ENCODE measurements at places on chromosomes 6 and 20.

DNA sequence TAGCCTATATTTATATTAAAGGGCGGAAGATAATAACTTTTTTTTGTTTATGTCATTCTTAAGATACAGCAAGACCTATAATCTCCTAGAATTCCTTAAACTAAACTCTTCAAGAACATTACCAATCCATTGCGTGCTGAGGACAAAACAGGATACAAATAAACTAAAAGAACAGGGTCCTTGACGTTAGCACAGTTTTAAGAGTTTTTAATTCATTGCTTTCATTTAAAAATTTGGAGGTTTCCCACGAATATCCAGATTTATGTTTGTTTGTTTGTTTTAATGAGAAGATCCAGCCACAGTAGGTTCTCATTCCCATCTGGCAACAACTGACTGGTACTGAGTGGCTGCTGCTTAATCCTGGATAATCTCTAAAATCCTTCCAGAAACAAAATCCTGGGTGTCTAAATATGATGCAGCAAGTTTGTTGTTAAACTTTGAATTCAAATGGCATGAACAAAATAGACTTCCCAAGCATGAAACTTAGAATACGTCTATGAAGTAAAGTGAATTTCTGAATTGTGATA, 153.7 kb downstream of the HACE1 start:
- DNase-seq = no peak

DNA sequence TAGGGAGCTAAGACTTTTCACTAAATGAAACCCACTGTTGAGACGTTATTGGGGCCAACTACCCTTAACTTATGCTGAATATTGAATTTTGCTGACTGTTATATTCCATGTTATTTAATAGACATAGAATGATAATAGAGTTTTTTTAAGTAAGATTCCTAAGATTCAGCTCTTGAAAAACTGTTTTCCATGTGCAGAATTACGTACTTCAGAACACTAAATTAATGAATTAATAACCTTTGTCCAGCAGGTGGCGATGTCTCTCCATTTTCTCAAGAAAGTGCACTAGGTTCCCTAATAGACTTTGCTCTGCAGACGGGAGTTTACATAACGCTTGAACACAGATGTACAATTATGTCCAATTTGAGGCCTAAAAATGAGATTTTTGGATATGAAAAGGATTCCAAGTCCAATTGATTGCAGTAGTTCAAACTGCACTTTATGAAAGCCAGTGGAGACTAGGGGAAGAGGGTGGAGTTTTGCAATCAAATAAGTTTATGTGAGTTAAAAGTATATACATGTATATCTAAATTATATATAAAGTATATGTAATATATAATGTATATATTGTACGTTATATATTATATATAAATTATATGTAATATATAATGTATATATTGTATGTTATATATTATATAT, 282.1 kb downstream of the UST start:
- peak; percentile 50 for DNase-seq

- no peak for DNase-seq
These were observed 36.8 kb downstream of the NDRG3 start for GRCh38 chr20:36709126-36709525.

DNA sequence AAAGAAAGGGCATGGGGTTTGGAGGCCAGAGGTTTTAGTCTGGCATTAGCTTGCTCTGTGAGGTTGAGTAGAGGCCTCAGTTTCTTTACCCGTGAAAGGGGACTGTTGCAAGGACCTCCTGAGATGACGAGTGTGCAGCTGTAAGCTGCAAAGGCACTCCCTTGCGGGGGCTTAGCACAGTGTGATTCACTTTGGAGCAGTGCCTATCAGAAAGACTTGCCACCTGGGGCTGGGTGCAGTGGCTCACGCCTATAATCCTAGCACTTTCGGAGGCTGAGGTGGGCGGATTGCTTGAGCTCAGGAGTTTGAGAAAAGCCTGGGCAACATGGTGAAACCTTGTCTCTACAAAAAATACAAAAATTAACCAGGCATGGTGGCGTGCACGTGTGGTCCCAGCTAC, 7.5 kb upstream of the BAK1 start:
- DNase-seq = no peak

- DNase-seq = no peak
These were observed 91.5 kb upstream of the BHLHE23 start for GRCh38 chr20:63098195-63098810.

- DNase-seq = no peak
These were observed 180.1 kb downstream of the SLC24A3 start for GRCh38 chr20:19392344-19393130.

GRCh38 chr20:62952373-62952967, at the start of gene SLC17A9:
Gene SLC17A9 (plus strand): TSS chr20:62952709. CDS start chr20:62952831, 122 bp downstream.
- no peak for DNase-seq

DNA sequence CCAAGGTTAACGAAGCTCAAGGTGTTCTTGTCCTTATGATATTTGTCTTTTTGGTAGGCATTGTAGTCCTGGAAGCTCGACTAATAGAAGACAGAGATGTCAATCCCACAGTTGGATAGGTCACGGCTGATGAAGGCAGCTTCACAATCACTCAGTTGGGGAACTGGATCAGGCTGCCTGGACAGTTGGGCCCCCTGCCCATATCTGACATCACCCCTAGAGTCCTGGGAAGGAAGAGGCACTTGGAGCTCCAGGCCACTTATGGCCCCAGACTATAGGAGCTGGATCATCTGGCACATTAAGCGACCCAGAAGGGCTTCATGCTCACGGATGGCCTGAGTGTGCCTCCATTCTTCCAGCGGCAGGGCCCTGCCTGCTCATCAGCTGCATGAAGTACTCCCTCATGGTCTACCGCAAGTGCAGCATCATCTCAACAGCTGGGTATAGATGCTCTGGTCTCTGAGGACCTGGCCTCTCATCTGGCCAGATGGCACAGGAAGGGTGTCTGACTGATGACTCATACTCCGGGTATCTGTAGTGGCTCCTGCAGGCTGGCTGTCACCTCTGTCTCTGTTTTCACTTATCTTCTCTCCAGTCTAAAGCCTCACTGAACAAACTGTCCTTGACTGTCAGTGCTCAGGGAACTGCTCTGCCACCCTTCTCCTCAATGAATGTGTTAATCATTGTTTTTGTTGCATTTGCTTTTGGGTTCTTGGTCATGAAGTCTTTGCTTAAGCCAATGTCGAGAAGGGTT, 29.2 kb upstream of the SSR1 start:
- no peak for DNase-seq

DNA sequence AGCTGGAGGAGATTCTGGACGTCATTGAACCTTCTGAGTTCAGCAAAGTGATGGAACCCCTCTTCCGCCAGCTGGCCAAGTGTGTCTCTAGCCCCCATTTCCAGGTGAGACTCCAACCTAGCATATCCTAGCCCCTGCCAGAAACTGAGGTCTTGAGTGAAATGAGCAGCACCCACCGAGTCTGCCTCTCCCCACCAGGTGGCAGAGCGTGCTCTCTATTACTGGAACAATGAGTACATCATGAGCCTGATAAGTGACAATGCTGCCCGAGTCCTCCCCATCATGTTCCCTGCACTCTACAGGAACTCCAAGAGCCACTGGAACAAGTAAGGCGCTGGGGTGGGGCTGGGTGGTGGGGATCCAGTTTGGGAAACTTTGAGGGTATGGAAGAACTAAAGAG, 4.6 kb downstream of the MEA1 start:
- DNase-seq = no peak

GRCh38 chr6:44558024-44558831, 170.7 kb downstream of the CDC5L start:
- DNase-seq = no peak

DNA sequence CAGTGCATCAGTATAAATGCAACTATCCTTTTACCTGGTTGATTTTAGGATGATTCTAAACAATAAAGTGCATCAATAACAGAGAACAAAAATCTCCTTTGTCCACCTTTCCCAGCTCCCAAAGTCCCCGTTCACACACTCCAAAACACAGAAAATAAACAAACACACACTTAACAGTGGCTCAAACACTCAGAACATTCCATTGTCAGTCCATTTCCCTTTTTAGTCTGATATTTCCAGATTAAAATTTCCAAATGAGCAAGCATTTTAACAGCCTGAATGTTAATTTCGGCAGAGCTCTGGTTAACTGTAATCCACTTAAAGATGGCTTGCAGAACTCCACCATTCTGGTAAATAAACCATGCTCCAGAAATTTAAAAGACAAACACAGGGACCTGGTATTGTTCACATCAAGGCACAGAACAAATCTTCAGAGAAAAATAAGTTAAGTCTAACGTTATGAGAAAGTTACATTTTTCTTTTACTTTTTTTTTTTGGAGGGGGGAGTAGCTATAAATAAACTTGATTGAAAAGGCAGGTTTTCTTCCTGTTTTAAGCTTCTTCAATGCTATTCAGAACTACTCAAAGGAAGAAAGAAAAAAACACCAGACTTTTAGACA, 100.8 kb downstream of the DST start:
- no peak for DNase-seq

DNA sequence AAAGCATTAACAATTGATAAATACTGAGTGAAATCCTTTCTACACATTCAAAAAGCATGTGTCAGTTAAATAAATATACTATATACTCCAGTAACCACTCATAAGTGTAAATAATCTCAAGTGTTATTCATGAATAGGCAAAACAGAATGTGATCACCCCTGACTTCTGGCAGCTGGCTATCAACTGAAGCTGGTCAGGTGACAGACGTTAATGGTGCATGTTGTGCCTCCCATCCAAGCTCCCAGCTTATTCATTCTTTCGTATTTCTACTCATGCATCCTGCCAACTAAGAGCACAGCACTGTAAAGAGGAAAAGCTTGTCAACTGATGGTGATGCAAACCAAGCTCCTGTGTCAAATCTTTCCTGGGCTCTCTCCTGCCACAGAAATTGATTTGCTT, 7.7 kb downstream of the PSMB1 start:
- DNase-seq = no peak

GRCh38 chr6:145147559-145147958, 587.8 kb downstream of the EPM2A start:
- DNase-seq = no peak

GRCh38 chr6:121223212-121223611, 111.1 kb downstream of the TBC1D32 start:
- no peak for DNase-seq

DNA sequence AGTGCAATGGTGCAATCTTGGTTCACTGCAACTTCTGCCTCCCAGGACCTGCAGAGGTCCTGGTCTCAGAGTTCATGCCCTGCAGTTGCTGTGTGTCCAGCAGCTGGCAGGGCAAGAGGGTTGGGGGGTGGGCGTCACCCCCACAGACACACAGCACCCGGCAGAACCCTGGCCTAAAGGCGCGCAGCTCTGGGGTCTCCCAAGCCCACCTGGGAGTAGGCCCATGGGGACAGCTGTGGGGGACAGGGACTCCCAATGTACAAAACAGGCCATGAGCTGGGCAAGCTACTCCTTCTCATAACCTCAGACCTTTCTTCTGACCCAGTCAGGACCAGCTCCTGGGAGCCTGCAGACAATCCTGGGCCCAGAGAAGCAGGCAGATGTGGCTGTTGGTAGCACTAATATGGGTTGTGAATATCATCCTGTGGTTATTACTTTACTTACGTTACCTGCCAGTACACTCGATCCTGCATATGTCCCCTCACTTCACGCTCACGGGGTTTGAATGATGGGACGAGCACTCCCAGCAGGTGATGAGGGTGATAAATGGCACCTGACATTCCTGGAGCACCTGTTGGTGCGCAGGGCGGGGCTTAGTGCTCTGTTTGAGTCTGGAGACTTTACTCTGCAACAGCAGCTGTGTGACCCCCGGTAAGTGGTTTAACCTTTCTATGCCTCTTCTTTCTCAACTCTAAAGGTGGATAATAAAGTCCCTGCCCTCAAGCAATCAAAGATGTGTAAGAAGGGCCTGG, 39.9 kb upstream of the SULF2 start:
- DNase-seq = no peak

DNA sequence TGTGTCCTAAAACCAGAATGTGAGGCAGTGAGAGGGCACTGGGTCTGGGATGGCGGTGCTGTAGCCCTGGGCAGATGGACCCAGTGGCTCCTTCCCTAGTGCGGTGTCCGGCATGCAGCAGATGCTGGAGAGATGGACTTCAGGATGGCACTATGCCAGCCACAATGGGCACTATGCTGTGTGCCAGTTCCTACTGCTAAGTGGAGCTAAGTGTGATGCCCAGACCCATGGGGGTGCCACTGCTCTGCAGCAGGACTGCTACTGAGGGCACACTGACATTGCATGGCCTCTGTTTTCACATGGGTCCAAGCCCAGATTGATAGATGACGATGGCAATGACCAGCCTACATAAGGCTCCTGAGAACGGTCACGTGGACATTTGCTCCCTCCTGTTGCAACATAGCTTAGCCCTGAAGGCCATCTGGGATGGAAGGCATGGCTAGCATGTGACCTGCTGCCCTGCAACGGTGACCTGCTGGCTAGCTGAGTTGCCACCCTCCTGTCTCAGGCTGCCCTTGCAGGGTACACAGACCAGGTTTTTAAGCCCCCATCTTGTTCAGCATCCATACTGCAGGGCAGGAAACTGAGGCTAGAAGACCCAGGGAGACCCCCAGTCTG, 31.3 kb upstream of the KCNK16 start:
- no peak for DNase-seq

GRCh38 chr6:118939683-118940082, 4.7 kb upstream of the MCM9 start:
- no peak for DNase-seq

DNA sequence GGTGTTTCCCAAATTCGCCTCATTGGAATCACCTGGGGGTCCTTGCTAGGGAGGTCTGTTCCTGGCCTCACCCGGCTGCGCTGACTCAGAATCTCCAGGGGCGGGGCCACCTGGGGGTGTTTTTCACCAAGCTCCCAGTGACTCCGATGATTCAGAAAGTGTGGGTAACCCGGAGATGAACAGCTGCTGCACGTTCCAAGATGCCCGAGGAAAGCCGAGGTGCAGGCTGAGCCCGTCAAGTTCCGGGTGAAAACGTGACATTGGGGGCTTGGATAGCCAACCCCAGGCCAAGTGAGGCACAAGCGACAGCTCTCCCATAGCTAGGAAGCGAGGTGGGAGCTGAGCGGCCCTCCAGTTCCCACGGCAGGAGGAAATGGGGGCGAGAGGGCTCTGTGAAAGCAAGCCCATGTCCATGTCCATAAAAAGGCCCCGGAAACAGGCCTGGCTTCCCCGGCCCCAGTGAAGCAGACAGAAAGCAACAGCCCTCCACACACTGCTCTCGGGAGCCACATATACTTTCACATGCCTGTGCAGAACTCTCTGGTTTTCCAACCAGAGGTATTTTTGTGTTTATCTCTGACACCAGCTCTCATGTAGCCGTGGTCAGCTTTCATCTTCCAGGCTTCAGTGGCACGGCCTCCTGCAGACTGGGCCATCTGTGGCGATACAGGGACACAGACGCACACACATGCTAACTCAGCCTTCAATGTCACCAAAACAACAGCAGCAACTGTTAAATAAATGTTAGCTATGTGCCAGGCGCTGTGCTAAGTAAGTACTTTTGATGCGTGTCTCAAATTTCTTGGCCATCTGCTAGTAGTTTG, 90.7 kb upstream of the CCDC28A start:
- DNase-seq = no peak
